Stimulated activated CD4-positive, alpha-beta T cell treated with anti-CD3 and anti-CD28 coated beads, Interleukin-2, amount 100 ng/mL, for 48 hours (primary cell): ENCODE measurements at places on chromosomes 2 and 18.

GRCh38 chr2:74481961-74482800 lies 617 bp downstream of the CCDC142 start:
- no peak for DNase-seq

- no peak for DNase-seq
Observed at GRCh38 chr2:181231151-181231550, 226.0 kb upstream of the ITGA4 start.

DNA sequence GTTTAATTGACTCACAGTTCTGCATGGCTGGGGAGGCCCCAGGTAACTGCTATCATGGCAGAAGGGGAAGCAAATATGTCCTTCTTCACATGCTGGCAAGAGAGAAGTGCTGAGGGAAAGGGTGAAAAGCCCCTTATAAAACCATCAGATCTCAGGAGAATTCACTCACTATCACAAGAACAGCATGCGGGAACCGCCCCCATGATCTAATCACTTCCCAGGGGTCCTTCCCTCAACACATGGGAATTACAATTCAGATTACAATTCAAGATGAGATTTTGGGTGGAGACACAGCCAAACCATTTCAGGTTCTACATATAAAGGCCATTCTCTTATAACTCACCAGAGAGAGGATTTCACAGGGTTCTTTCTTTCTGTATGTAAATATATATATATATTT lies 62.9 kb downstream of the VRK2 start:
- no peak for DNase-seq

GRCh38 chr2:203327582-203327900 lies 653 bp upstream of the ABI2 start:
- no peak for DNase-seq
